ENCODE measurements at places on chromosomes 12 and 14.
A peak's percentile ranks its signal among the peaks of the same experiment; 100 is the strongest.

GRCh38 chr12:29317556-29318363, 63.2 kb downstream of the ERGIC2 start:
- DNase-seq = no peak

DNA sequence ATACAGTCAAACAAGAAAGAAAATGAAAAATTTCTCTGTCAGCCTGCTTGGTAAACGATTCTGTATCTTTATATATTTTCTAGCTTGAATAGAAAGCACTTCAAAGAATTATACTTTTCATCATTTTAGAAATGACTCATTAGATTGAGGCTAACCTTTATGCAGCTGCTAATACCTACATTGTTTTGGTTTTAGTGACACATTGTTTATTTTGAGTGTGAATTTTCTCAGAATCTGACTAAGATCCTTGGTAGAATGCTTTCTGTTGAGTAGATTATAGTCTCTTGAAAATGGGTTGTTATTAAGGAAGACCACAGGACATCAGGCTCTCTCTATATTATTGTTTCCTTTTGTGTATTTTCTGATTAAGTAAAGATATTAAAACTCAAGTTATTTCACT, at the start of gene PMCH:
PMCH (minus strand) TSS at position 45 of the 400 bp plus-strand sequence. CDS start 63 bp downstream, outside the sequence.
- no peak for DNase-seq

DNA sequence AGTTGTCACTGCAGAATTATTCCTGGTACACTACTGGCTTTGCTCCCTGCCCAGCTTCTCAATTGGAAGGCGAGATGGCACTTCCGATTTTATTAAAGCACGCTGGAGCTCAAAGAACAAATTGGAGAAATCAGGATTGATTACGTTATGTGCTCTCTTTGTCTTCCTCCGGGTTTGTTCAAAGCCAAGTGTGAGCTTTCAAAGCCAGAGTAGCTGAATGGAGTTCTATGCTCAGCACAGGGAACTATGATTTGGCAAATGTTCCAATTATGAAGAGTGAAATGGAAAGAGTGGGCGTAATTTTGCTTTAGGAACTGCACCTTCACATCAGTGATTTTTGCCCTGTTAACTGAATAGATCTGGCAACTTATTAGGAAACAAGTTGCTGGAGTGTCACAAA, 72.4 kb downstream of the FLRT2 start:
- no peak for DNase-seq

GRCh38 chr14:51880835-51881580, 20.6 kb downstream of the GNG2 start:
- DNase-seq = no peak

DNA sequence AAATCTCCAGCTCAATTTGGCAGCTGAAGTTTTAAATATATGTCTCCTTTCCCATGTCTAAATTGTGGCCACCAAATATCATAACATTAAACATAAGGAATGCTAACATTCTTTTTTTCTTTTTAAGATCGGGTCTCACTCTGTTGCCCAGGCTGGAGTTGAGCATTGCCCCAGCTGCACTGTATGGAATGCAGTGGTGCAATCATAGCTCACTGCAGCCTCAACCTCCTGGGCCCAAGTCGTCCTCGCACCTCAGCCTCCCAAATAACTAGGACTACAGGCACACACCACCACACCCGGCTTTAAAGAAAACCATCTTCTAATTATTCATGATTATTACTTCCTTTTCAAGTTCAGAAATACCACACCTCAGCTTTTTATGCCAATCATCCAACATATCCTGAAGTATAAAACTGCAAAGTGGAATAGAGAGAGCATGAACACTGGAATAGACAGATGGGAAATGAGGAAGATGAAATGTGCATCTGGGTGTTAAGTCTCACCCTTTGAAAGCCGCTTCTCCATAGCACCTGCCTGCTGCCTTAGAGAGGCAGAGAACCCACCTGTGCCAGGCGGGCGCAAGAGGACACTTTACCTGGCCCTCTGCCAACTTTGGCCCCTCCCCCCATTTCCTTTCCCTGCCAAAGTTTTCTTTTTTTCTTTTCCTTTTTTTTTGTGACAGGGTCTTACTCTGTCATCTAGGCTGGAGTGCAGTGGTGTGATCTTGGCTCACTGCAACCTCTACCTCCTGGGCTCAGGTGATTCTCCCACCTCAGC, 2.8 kb upstream of the EML1 start:
- DNase-seq = no peak

DNA sequence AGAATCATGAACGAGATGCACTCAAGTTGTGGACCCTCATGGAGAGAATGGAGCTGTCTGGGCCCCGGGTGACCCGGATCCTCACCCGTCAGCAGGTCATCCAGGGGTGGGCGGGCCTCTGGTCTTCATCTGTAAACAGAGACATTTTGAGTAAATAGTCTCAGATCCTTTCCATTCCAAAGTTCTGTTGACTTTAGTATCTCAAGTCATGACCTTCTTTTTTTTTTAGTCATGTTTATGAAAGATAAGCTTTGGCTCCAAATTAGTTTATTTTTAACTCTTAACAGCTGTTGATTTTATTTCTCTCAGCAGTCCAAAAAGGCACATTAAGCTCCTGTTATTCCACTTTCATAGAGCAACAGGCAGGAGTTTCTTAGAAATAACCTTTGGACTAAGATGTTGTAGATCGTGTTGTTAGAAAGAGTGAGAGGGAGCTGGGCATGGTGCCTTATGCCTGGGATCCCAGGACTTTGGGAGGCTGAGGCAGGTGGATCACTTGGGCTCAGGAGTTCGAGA, 48.9 kb upstream of the AMN start:
- DNase-seq = no peak

GRCh38 chr12:21677622-21678277, 20.1 kb upstream of the LDHB start:
- no peak for DNase-seq

- DNase-seq = no peak
Measured at GRCh38 chr14:21033133-21033698, 1.4 kb downstream of the RNASE13 start.

DNA sequence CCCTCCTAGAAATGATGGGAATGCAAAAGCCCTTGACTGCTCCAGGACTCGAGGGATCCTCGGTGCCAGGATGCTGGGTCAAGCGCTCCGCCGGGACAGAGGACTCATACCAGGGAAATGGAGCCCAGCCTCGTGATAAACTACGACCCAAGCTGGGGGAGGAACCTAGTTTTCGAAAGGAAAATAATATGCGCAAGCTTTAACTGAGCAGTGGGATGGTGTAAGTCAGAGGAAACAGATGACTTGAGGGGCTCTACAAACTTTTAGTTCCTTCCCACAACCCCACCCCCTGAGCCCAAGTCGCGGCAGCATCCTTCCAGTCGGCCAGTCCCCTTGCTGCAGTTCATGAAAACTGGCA, 654 bp upstream of the SUPT16H start:
- no peak for DNase-seq

GRCh38 chr14:105700622-105701288, 174.4 kb downstream of the TMEM121 start:
- no peak for DNase-seq

DNA sequence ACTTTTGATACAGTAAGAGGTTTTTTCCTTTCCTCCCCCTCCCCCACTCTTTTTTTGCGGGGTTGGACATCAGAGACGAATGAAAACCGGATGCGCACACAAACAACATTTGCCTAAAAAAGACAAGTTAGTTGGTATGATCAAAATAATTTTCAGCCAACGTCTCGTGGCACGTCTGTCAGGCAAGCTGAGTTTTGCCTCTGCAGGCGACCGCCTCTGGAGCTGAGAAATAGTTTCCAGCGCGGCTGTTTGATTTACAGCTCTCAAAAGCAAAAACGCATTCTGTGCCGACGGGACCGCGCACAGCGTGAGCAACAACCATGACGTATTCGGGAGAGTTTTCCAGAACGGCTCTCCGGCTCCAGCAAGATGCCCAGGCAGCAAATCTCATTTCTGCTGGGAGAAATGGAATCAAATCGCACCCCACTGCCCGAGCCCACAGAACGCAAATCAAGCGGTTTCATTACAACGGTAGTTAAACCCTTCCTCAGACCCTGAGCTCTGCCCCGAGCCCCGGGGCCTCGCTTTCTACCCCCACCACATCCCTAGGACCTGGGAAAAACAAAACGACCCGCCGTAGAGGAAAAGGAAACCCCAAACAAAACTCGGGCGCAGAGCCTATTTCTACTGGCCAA, 14.2 kb upstream of the CALM1 start:
- peak; percentile 55 for DNase-seq

GRCh38 chr14:63891148-63891975, 38.6 kb downstream of the SYNE2 start:
- no peak for DNase-seq

- no peak for DNase-seq
Measured at GRCh38 chr12:126108247-126108646, 1043.0 kb downstream of the AACS start.

GRCh38 chr12:122726080-122726558, 4.5 kb downstream of the HCAR1 start:
- peak; percentile 28 for DNase-seq

- DNase-seq = no peak
Measured at GRCh38 chr12:112751844-112752243, 39.7 kb upstream of the RPH3A start.

GRCh38 chr12:86730233-86730632, 474.0 kb upstream of the MGAT4C start:
- no peak for DNase-seq

DNA sequence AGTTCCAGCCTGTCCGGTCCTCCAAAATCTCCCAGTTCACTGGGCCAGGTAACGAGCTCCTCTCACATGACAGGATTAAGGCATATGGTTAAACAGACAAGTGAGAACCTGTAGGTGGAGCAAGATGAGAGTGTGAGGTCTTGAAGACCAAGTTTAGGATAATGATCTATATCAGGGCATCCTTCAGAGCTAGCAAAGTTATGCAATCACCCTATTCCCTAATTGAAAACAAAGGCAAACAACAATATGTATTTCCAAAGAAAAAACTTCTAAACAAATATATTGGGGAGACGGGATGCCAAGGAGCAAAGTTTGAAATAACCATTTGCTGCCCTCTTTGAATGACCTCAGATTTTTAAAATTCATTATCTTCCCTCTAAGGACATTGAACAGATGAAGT, 571.2 kb downstream of the BCL11B start:
- no peak for DNase-seq
